ENCODE measurements at places on chromosomes 11 and 22.

GRCh38 chr22:27718186-27719035 is 83.1 kb downstream of the MN1 start:
- DNase-seq = no peak

- no peak for DNase-seq
Observed at GRCh38 chr11:66936311-66936711, 21.9 kb downstream of the PC start.

- no peak for DNase-seq
Observed at GRCh38 chr11:46304605-46305179, 27.2 kb downstream of the CREB3L1 start.

- peak; percentile 37 for DNase-seq
Observed at GRCh38 chr22:49825944-49826602, 1.6 kb downstream of the BRD1 start.

GRCh38 chr11:61145228-61146005 is 15.8 kb downstream of the VPS37C start:
- no peak for DNase-seq

DNA sequence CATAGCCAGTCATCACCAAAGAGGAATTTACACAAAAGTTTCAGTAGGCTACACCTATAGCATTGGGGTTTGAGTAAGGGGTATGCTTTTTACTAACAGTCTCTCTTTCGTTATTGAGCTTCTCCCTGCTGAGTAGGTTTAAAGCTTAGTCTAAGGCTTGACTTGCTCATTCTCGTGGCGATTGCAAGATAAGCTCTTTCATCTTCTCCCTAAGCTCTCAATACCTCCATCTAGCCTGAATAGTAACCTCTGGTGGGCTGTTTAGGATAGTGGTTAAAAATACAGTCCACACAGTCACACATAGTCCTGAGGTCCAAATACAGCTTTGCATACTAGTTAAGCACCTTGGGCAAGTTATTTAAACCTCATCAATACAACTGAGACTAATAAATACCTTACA is 65.6 kb downstream of the IMMP1L start:
- DNase-seq = no peak

GRCh38 chr11:70782401-70782913 is 384.1 kb downstream of the CTTN start:
- no peak for DNase-seq

DNA sequence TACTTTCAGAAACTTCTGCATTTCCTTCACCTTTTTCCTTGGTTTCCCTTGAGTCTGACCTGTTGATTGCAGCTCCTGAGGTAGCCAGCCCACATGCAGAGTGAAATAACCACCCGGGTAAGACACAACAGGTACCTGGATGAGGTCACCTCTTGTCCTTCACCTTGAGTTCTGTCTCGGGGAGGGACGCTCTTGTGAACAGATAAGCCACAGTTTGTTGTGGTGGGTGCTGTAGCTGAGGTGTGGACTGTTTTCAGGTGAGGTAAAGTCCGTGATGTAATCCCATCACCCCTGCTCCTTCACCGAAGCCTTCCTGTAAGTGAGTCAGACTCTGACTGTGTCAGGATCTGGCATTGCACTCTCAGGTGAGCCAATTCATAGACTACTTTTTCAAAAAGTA is 183.1 kb downstream of the NAV2 start:
- DNase-seq = no peak

- DNase-seq = no peak
Observed at GRCh38 chr11:33919645-33920044, 27.8 kb upstream of the LMO2 start.

DNA sequence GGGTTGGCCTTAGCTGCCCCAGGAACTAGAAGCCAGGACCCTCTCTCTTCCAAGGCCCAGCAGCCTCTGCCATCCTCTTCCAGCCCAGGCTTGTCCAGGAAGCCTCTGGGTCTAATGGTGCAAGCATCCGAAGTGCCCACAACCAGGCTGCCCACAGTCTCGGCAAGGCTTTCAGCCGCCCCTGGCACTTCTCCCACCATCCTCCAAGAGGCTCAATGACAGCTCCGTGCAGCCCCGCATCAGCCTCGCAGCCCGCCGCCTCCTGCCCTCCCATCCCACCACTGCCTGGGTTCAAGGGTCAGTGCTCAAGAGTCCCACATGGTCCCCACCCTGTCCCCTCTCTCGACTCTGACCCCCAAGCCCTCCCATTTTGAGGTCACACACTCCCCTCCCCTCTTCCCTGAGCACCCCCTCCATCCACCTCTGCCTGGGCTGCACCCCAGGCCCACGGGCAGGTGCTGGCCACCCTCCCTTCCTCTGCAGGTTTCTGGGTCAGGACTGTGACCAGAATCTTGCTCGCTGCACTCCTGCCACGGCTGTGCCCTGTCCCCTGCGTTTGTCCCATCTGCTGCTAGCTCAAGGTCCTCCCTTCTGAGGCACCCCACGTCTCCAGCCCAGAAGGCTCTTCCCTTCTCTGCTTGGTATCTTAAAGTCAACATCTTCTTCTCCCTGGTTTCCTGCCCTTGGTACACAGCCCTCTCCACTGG is 17.2 kb downstream of the IFITM10 start:
- no peak for DNase-seq

GRCh38 chr11:20844630-20845029 is 175.2 kb downstream of the NELL1 start:
- DNase-seq = no peak

DNA sequence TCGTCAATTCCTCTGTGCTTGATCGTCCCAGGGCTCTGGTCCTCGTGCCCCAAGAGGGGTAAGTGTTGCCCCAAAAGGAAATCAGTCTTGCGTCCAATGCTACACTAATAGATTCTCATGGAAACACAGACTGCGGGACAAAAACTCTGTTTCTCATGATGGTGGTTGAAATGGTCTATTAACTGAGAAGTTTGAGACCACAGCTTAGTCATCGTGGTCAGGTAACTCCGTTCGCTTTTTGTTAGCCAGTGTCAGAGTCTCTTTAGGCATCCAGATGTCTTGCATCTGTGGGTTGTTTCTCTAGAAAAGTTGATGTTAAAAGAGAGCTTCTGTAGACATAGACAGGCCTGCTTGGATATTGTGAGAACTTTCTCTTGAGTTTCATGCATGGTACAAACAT is 104.6 kb upstream of the SORL1-AS1 start:
- no peak for DNase-seq

- DNase-seq = no peak
Observed at GRCh38 chr11:31956310-31956709, 134.6 kb upstream of the RCN1 start.

GRCh38 chr11:62786318-62787004 is 741 bp upstream of the TMEM179B start:
- DNase-seq = peak; percentile 70

GRCh38 chr11:19327280-19327679 is 86.5 kb upstream of the E2F8 start:
- DNase-seq = no peak

DNA sequence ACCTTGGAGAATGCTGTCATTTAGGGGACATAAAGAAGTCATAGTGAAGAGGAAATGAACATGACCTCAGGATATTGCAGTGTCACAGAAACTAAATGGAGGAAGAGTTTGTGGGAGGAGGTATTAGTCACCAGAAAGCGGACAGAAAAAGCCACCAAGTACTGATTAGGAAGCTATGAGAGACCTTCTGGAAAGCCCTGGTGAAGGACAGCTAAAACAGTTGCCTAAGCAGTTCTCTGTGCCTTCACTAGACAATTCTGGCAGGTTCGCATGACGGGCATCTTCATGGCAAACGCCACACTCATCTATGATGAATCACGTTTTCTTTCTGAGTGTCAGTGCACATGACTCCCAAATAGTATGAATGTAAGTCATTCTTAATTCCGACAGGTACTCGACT is 325.8 kb downstream of the C11orf87 start:
- DNase-seq = no peak

DNA sequence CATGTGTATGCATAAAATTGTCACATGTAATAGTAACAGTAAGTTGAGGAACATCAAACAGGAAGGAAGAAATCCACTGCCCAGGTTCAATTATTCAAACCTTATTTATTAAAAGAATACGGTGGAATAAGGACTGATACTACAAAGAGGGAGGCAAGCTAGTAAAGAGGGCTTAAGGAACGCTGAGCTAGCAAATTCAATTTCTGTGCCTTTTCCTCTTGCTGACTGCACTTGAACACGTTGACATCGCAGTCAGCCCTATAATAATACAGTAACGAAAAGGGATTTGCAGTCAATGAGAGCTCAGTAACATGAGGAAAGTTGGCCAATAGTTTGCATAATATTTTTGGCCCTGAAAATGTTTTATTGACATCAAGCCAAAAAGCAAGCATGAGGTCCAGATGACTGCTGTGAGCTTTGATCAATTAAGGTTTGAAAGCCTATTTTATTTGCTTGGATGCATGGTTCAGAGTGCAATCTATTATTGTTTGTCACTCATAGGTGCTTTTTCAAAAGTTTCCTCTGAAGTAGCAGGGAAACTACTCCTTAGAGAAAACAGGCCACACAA is 861.8 kb downstream of the LRRC4C start:
- no peak for DNase-seq

DNA sequence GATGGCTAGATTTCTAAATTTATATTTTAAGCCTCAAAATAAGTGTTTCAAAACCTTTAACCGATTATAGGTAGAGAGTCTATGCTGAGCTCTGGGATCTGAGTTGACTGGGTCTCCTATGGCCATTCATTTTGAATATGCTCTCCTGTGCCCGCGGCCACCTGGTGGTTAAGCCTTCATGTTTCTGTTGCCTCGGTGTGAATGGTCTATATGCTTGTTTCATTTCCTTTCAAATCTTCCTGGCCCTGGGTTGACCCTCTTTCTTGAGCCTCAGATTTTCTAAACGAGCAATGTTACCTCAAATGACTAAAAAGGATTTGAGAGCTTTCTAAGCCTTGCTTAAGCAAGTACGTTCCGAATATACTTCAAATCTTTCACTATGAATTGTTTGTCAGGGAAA is 789.4 kb upstream of the KIRREL3 start:
- no peak for DNase-seq

DNA sequence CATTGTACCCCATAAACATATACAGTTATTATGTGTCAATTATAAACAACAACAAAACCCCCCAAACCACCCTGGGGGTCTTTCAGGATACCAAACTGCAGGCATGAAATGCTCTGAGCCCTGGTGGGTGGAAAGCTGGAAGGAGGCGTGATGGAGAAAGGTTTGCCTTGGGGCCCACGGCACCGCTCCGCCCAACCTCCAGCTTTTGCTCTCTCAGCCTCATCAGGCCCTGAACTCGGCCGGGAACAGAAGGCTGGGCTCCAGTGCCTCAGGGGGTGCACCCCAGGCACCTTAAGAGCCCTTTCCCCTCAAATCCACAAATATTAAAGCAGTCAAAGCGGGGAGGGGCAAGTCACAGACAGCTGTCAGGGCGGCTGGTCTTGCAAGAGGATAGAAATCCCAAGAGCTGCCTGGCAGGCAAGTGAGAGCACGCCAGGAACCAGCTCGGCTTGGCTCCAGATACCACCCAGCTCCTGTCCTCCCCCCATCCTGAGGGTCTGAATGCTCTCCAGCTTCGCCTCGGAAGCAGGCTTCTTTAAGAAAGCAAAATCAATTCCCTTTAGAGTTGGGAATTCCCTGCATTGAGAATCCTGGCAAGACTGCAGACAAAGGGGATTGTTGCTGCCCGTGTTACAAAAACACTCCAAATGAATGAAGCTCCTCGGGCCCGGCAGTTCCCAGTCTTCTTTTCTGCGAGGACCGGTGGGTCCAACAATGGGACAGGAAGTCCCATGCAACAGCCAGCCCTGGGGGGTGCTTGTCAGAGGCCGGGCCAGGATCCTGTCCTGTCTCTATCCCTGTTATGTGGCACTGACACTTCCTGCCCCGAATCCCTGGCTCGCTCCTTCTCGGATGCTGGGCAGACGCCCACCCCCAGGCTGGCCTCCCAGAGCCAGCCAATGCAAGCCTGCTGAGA is 80.8 kb downstream of the NAT10 start:
- DNase-seq = no peak

DNA sequence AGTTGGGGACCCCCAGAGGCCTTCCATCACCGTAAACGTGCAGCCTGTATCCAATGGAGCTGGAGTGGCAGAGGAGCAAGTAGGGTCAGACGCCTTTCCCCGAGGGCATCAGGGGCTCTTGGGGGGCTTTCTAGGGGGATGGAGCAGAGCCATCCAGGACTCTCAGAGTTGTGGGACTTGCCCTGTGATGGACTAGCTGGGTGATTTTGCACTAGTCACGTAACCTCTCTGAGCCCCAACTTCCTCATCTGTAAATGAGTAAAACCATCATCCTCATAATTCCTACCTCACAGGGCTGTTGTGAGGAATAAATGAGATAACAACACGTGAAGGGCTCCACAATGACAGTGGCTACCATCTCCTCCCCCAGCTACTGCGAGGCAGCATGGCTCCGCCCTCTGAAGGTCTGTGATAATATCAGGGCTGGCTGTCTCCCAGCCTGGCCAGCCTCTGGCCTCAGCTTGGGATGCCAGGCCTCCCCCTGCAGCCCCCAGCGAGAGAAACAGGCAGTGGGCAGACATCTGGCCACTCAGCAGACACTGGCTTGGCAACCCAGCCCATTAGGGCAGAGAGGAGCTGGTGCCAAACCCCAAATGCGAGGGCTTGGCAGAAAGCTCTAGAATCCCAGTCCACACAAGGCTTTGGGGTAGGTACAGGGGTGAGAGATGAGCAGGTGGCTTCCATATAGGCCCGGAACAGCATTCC is 6.7 kb downstream of the USP2 start:
- DNase-seq = no peak

GRCh38 chr11:30281476-30282288 is 41.2 kb upstream of the ARL14EP start:
- no peak for DNase-seq

DNA sequence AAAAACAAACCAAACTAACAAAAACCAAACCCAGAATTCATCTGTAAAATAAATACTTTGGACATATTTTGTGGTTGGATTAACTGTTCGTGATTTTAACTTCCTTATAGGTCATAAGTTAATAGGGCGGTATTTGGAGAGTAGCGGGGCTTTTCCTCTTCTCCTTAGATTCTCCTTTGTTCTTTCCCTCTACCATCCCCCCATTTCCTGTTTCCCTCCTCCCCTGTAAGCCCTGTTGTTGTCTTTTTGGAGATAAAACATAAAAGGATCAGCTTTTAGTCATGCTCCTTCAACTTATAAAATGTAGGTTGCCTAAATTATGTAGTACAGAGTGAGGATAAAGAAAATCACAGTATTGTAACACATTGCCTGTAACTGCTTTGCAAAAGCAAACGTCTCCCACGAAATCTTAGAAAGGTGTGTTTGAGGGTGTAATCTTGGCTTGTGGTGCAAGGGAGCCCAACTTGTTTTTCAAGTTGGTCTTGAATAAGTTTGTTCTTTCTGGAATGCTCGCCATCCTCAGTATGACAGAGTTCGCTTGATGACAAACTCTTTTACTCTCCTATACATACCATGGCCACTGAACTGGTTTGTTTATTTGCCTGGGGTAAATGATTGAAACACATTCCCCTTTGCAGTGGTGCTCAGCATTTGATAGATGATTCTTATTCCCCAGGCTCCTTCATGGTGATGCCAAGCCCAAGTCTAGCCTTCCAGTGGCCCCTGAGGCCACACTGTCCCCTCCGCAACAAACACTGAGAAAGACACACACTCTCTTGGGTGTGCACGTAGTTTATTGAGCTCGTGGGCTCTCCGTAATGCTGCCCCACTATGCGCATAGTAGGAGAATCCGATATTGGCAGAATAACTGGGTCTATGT is 49.4 kb downstream of the TEAD1 start:
- DNase-seq = no peak

- no peak for DNase-seq
Observed at GRCh38 chr11:57787920-57788702, 26.5 kb downstream of the CTNND1 start.

Measured in stimulated activated CD8-positive, alpha-beta memory T cell treated with anti-CD3 and anti-CD28 coated beads, Interleukin-15, amount 100 ng/mL, for 24 hours (primary cell).